Activated CD8-positive, alpha-beta memory T cell treated with anti-CD3 and anti-CD28 coated beads, Interleukin-2, amount 10 ng/mL, durations not matched to agents 7 days and 5 days (primary cell): ENCODE measurements at places on chromosomes 3 and 15. TPM values are rescaled to one million over a fixed set of nuclear protein-coding genes. Genes with fewer than 3 reads are reported as not detected.

Gene MED12L
- 2.2 TPM for total RNA-seq

Gene CCR3
- total RNA-seq = 2.0 TPM

Gene LMAN1L
- not detected for total RNA-seq

Gene COL6A5
- total RNA-seq = not detected

Gene NPAP1
- total RNA-seq = not detected

Gene ATP13A5
- not detected for total RNA-seq

Gene RBP2
- not detected for total RNA-seq

Gene IL12A
- 0.63 TPM for total RNA-seq

Gene GOLGA6D
- total RNA-seq = 0.12 TPM

Gene EAF2
- total RNA-seq = 19.9 TPM

Gene ITIH1
- total RNA-seq = not detected

Gene SUCNR1
- not detected for total RNA-seq

Gene ONECUT1
- not detected for total RNA-seq
